ENCODE measurements at places on chromosomes 2 and 18.

DNA sequence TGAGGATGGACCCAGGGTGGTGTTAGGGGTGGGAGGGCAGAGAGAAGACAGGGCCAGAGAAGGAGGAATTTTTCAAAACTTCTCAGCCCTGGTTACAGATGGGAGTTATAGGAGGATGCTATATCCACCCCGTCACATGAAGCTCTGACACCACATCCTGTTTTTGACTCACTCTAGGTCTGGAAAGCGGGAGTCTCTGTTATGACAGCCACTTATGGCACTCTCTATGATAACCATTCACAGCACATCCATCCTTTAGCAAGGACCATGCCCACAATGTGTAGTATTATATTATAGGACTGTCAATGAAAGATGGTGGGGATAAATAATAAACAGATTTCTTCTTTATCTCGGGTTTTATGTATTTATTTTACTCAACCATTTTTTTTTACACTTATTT is 461.2 kb downstream of the CDH2 start:
- no peak for DNase-seq

DNA sequence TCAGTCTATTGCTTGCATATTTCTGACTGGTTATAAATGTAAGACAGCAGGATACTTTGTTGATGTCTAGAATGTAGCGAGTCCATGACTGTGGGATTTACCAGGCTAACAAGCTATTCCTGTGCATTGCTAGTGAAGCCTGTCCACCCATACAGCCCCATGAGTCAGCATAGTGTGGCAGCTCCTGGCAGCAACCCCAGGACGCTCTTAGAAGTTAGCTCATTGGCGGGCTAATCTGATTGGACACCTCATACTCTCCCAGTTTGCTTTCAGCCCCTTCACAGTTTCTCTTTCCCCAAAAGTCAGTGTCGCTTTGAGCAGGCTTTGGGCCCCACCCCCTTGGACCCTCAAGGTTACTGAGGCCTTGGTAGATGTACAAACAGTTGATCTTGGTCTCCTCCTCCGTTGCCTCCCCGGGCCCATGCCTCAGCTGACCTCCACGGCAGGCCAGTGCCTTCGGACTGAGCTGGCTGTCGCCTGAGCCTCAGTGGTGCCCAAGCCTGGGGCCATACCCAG is 48.0 kb downstream of the COA5 start:
- no peak for DNase-seq

DNA sequence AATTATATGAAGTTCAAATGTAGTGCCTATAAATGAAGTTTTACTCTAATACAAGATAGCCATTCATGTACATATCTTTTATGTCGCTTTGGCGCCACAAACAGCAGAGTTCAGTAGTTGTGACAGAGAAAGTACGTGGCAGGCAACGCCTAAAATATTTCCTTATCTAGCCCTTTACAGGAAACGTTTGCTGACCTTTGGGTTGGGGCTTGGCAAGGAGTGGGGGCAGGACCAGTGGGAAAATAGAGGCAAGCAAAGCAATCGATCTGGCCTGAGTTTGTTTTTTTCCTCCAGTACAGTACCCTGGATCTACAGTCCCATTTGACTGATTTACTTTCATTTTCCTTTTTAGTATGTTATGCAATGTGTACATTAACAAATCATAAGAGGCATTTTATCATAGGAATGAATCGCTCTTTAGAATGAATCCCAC is 13.1 kb downstream of the CCDC68 start:
- peak; percentile 10 for DNase-seq

GRCh38 chr2:49110571-49110970 is 43.7 kb downstream of the FSHR start:
- no peak for DNase-seq

- no peak for DNase-seq
Observed at GRCh38 chr2:9099341-9099751, 95.9 kb upstream of the MBOAT2 start.

DNA sequence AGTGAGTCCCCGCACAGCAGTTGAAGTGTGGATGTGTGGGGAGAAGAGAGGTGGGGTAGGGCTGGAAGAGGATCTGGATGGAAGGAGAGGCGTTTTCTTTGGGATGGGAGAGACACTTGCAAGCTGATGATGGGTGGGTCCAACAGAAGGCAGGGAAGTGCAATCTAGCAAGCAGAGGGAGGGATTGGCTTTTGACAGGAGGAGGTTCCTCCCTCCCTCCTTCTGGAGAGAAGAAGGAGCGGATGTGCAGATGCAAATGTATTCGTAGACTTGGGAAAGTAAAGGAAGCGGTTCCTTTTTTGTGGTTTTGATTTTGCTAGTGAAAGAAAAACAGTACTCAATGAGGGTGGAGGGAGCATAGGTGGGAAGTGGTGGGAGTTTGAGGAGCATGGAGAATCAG is 48.9 kb downstream of the LAMA3 start:
- no peak for DNase-seq

DNA sequence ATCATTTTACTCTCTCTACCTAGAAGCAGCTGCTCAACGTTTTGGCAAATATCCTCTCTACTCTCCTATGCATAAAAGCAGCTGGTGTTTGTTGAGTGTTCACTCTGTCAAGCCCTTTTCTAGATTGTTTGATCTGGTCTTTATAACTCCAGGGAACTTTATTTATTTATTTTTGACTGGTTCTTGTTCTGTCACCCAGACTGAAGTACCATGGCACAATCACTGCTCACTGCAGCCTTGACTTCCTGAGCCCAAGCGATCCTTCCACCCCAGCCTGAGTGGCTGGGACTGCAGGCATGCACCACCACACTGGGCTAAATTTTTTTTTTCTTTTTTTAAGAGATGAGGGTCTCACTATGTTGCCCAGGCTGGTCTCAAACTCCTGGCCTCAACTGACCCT is 12.7 kb downstream of the CATIP start:
- no peak for DNase-seq

DNA sequence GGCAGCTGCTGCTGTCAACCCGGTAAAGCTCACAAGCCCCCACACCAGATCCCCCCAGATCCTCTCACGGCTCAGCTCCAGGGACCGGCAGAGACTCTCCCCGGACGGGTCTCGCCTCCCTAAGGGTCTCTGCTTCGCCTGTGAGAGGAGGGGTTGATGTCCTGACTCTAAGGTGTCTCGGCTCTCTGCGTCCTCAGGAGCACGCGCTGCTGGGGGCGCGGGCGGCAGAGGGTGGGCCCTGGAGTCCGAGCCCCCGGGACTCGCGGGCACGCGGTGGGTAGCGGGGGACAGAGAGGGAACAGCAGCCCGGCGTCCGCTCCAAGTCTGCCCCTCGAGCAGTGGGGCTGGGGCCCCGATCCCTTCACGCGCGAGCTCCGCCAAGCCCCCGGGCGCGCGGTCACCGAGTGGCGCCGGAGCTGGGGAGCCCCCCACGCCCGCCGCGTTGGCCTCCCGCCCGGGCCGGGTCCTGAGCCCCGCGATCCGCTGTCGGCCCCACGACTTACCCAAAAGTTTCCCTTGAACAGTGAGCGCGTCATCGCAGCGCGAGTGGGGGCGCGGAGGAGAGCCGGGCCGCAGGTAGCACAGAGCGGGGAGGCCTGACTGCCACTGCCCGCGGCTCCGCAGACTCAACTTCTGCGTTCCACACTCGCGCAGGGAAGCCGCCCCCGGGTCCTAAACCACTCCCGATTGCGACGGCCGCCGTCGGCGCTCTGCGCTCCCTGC is at the start of gene PSTPIP2:
Gene PSTPIP2 (minus strand): TSS at position 608 of the 723 bp plus-strand sequence. CDS start 72 bp downstream, at position 536.
- DNase-seq = peak; percentile 66

DNA sequence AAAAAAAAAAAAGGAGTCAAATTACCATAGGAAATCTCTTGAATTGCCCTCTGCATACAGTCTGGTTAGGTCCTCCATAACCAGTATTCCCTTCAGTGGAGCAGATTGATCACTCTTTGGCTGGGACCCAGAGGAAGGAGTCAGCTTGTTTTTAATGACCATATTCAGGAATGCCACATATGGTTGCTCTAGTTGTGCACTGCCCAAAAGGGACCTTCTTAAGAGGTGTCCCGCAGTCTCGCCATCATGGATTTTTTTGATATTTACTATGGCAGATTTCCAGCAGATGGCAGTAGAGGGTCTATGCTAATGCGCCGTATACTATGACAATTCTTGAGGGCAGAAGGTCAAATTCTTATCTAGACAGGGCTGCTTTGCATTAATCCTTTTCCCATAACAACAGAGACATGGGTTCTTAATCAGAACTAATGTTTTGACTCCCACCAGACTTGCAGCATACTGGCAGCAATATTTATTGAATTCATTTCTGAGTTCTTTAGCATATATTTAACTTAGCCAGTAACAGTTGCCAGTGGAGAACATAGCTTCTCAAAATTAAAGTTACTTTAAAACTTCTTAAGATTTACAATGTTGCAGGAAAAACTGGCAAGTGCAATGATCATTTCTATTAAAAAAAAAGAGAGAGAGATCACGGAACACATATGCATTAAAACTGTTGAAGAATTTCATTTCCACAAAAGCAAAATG is 31.8 kb upstream of the INPP4A start:
- peak; percentile 40 for DNase-seq

GRCh38 chr18:64052772-64053171 is 82.9 kb downstream of the SERPINB8 start:
- DNase-seq = no peak

All from hindlimb muscle (tissue), 1 donor.